ENCODE measurements at places on chromosomes 6 and 20.

- H3K4me3 ChIP-seq = no peak overlapping the region
- no peaks in the 10 kb centered on the region for H3K36me3 ChIP-seq
- H3K4me1 ChIP-seq = no peaks in the 10 kb centered on the region
- no peaks in the 10 kb centered on the region for H3K27me3 ChIP-seq
- H3K27ac ChIP-seq = no peak overlapping the region
Measured at GRCh38 chr6:72631480-72631879, 9.6 kb downstream of the KCNQ5 start.

DNA sequence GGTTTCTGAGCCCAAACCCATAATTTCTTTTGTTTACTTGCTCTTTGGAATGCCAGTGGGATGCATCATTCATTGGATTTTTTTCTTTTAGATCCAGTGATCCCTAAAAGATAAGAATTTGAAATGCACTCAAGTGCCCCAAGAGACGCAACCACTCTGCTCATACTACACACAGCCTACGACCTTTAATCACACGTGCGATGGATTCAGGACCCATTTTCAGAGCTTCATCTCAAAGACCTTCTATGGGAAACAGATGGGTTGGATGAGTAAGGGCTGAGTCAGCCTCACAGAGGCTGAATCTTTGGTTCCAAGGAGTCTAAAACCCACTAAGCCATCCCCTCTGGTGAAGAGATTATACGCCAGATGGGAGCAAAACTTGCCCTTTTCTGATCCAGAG is 265.5 kb upstream of the EXOC2 start:
- H3K4me1 ChIP-seq = no peaks in the 10 kb centered on the region
- no peak for DNase-seq
- no peak overlapping the region for H3K27ac ChIP-seq
- H3K4me3 ChIP-seq = no peak overlapping the region
- no peaks in the 10 kb centered on the region for H3K36me3 ChIP-seq
- H3K27me3 ChIP-seq = no peaks in the 10 kb centered on the region

DNA sequence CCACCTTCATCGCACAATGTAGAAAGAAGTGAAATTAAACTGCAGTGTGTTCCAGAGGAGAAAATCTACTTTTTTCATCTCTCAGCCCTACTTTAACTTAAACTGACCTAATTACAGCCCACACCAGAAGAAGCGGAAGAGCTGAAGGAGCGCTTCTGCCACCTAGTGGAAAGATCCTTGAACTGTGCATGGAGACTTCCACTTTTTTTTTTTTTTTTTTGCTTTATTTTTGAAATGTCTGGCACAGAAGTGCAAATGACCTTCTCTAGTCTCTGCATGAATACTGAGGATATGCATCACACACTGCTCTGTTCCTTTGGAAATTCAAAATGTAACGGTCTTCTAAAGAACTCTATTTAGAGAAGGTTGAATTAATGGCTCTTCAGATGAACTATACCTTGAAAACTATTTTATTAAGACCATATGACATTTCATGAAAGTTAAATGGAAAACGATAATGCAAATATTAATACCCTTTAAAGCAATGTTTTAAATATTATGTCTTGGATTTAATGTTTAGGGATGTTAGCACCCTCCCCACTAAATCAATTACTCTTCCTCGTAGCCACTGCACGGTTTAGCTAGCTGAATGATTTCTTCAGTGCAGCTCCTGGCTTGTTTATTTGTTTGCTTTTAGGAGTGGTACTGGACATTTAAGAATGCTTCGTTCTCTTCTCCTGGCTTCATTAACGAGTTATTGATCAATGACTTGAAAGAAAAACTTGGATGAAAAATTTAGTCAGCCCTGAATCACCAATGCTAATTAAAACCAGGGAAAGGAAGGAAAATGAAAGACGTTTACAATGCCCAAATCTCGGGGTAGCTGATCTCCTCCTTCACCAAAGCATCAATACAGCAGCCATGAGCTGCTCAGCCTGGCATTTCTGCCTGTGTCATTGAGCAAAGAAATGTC is 569.6 kb upstream of the GJE1 start:
- no peak overlapping the region for H3K4me3 ChIP-seq
- H3K27me3 ChIP-seq = no peaks in the 10 kb centered on the region
- no peaks in the 10 kb centered on the region for H3K4me1 ChIP-seq
- peak; percentile 62 for DNase-seq

DNA sequence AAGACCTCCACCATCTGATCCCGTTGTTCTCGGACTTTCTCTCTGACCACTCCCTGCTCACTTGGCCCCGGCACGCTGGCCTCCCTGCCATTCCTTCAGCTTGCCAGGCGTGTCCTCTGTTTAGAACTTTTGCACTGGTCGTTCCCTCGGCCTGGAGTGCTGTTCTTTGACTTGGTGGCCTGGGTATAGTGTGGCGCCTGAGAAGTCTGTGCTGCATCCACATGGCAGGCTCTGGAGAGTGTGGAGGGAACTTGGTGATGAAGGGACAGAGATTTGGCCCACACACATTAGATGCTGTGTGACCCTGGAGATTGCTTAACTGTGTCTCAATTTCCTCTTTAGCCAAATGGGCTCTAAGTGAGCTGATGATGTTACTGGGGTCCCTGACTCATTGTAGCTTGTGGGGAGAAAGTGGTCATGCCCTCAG is 13.0 kb upstream of the TGM2 start:
- H3K36me3 ChIP-seq = no peaks in the 10 kb centered on the region
- H3K4me1 ChIP-seq = no peaks in the 10 kb centered on the region
- H3K27me3 ChIP-seq = no peaks in the 10 kb centered on the region
- no peak overlapping the region for H3K27ac ChIP-seq
- H3K4me3 ChIP-seq = no peak overlapping the region

GRCh38 chr6:37987018-37987417 is 167.5 kb downstream of the ZFAND3 start:
- H3K27ac ChIP-seq = no peak overlapping the region
- H3K27me3 ChIP-seq = no peaks in the 10 kb centered on the region
- no peak for DNase-seq

GRCh38 chr6:161394437-161394836 is 120.6 kb upstream of the AGPAT4 start:
- H3K36me3 ChIP-seq = no peaks in the 10 kb centered on the region
- H3K4me1 ChIP-seq = no peaks in the 10 kb centered on the region
- H3K4me3 ChIP-seq = no peak overlapping the region
- no peaks in the 10 kb centered on the region for H3K27me3 ChIP-seq

- no peak overlapping the region for H3K27ac ChIP-seq
- H3K4me1 ChIP-seq = peaks cover 21% of the 10 kb centered on the region
- no peaks in the 10 kb centered on the region for H3K27me3 ChIP-seq
- H3K36me3 ChIP-seq = no peaks in the 10 kb centered on the region
- DNase-seq = no peak
Measured at GRCh38 chr20:57214427-57214826, 52.0 kb downstream of the BMP7 start.

- H3K36me3 ChIP-seq = no peaks in the 10 kb centered on the region
- H3K27me3 ChIP-seq = no peaks in the 10 kb centered on the region
- no peak overlapping the region for H3K4me3 ChIP-seq
- H3K4me1 ChIP-seq = no peaks in the 10 kb centered on the region
- no peak overlapping the region for H3K27ac ChIP-seq
Measured at GRCh38 chr20:3758566-3758965, 9.0 kb downstream of the ADISSP start.

- no peaks in the 10 kb centered on the region for H3K4me1 ChIP-seq
- H3K4me3 ChIP-seq = no peak overlapping the region
- no peak overlapping the region for H3K27ac ChIP-seq
- no peak for DNase-seq
- H3K36me3 ChIP-seq = no peaks in the 10 kb centered on the region
- H3K27me3 ChIP-seq = no peaks in the 10 kb centered on the region
Measured at GRCh38 chr20:42083280-42083679, 465.1 kb upstream of the CHD6 start.

- no peaks in the 10 kb centered on the region for H3K27me3 ChIP-seq
- no peak for DNase-seq
- no peak overlapping the region for H3K27ac ChIP-seq
- H3K36me3 ChIP-seq = no peaks in the 10 kb centered on the region
- no peaks in the 10 kb centered on the region for H3K4me1 ChIP-seq
Measured at GRCh38 chr6:168599118-168599494, 158.1 kb downstream of the SMOC2 start.

DNA sequence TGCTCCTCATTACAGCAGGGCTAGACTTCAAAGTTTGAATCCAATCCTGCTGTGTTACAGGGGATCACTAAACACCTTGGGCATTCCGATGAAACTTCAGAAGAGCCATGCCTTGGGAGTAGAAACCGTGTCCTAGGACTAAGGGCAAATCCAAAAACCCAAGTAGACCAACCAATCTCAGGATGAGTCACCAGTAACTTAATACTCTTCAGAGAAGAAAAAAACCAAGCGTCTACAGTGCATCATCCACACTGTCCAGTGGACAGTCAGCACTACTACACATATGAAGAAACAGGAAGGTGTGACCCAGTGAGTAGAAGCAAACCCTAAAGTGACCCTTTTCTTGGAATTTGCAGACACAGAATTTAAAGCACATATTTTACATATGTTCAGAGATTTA is 39.5 kb upstream of the VAPB start:
- H3K4me3 ChIP-seq = no peak overlapping the region
- no peak overlapping the region for H3K27ac ChIP-seq
- no peaks in the 10 kb centered on the region for H3K27me3 ChIP-seq
- no peak for DNase-seq
- H3K36me3 ChIP-seq = no peaks in the 10 kb centered on the region
- H3K4me1 ChIP-seq = no peaks in the 10 kb centered on the region

- H3K27ac ChIP-seq = no peak overlapping the region
- peaks cover 62% of the 10 kb centered on the region for H3K4me1 ChIP-seq
- no peak overlapping the region for H3K4me3 ChIP-seq
- H3K36me3 ChIP-seq = no peaks in the 10 kb centered on the region
- no peaks in the 10 kb centered on the region for H3K27me3 ChIP-seq
Measured at GRCh38 chr6:149081281-149081680, 236.2 kb upstream of the TAB2 start.

GRCh38 chr6:161458201-161458951 is 184.5 kb upstream of the AGPAT4 start:
- H3K27me3 ChIP-seq = no peaks in the 10 kb centered on the region
- H3K4me1 ChIP-seq = no peaks in the 10 kb centered on the region
- H3K27ac ChIP-seq = no peak overlapping the region
- no peaks in the 10 kb centered on the region for H3K36me3 ChIP-seq
- no peak for DNase-seq
- no peak overlapping the region for H3K4me3 ChIP-seq

DNA sequence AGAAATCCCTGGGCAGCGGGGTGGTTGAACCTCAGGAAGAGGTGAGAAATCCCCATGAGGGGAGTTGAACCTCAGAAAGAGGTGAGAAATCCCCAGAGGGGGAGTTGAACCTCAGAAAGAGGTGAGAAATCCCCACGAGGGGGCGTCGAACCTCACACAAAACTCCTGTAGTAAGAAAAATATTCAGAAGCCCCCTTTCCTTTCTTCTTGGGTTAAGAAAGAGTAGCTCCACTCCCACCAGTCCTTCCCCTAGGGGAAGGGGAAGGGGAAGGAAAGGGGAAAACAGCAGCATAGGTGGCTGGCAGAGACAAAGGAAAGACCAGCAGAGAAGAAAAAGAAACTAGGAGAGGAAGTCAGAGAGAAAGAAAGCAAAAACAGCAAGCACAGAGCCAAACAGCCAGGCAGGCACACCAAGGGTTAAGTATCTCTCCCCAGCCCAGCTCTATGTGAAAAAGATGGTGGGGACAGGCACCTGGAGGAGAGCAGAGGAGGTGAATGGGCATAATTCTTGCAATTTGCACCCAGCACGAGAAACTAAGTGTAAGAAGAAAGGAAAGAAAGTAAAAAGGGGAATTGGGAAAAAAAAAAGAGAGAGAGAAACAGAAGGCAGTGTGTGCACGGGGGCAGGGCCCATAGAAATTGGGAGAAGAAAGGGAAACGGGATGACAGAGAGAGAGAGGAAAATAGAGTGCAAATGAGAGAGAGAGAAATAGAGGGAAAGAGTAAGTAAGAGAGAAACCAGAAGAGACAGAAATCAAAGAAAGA is 88.2 kb downstream of the PLG start:
- no peaks in the 10 kb centered on the region for H3K27me3 ChIP-seq
- H3K4me1 ChIP-seq = no peaks in the 10 kb centered on the region
- no peak overlapping the region for H3K27ac ChIP-seq
- H3K4me3 ChIP-seq = no peak overlapping the region

GRCh38 chr6:12891595-12891994 is 175.0 kb downstream of the PHACTR1 start:
- no peaks in the 10 kb centered on the region for H3K36me3 ChIP-seq
- no peak overlapping the region for H3K27ac ChIP-seq
- no peaks in the 10 kb centered on the region for H3K27me3 ChIP-seq
- H3K4me3 ChIP-seq = no peak overlapping the region
- peaks cover 14% of the 10 kb centered on the region for H3K4me1 ChIP-seq
- no peak for DNase-seq

DNA sequence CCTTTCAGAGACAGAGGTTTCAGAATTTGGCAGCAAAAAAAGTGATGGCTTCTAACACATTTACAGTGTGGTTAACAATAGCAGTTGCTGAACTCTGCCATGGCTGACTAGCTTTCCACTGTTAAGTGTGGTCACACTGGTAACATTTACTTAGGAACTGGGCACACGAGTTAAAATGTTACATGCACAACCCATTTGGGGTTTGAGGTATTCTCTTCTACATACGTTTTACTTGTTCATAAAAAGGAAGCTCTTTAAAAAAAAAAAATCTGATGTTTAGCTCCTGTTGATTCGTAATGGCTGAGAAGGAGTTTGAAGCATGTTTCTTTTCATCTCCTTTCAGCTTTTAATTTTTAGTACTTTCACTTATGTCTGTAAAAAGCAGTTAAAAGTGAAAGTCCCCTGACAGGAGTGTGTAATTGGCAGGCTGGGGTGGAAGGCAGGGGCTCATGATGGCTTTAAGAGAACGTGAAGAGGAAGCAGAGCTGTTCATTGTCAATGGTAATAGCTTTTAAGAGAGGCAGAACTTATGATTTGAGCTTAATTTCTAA is 245.9 kb downstream of the FARS2 start:
- no peak overlapping the region for H3K27ac ChIP-seq
- H3K4me1 ChIP-seq = no peaks in the 10 kb centered on the region
- no peaks in the 10 kb centered on the region for H3K36me3 ChIP-seq
- no peaks in the 10 kb centered on the region for H3K27me3 ChIP-seq
- no peak for DNase-seq

DNA sequence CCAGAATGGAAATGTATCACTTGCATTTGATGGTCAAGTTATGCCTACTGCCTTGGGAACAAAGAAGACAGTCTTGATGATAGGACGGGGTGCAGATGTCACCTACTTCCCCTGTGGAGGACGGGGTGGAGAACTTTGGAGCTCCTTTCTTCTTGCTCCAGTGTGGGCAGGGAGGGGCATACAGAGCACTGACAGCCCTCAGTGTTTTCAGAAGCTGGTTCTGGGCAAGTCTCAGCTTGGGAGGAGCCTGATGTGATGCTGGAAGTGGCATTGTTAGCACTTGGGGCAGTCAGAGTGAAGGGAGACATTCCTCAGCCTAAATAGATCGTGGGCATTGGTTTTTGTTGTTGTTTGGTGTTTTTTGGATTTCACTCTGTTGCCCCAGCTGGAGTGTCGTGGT is 59.7 kb downstream of the SYNJ2 start:
- H3K27me3 ChIP-seq = no peaks in the 10 kb centered on the region
- no peak overlapping the region for H3K27ac ChIP-seq
- DNase-seq = no peak
- no peaks in the 10 kb centered on the region for H3K36me3 ChIP-seq
- no peak overlapping the region for H3K4me3 ChIP-seq

- no peak for DNase-seq
- H3K4me1 ChIP-seq = peaks cover 7% of the 10 kb centered on the region
- no peak overlapping the region for H3K4me3 ChIP-seq
- H3K27me3 ChIP-seq = no peaks in the 10 kb centered on the region
Measured at GRCh38 chr6:137518386-137518983, 24.3 kb upstream of the OLIG3 start.

- no peaks in the 10 kb centered on the region for H3K4me1 ChIP-seq
- no peak overlapping the region for H3K27ac ChIP-seq
- no peak for DNase-seq
- H3K27me3 ChIP-seq = no peaks in the 10 kb centered on the region
- H3K36me3 ChIP-seq = no peaks in the 10 kb centered on the region
Measured at GRCh38 chr20:15528391-15529111, 1044.7 kb downstream of the KIF16B start.
